Stimulated activated CD4-positive, alpha-beta T cell treated with anti-CD3 and anti-CD28 coated beads, Interleukin-15, amount 100 ng/mL, for 24 hours (primary cell): ENCODE measurements at places on chromosomes 1 and 21.
A peak's percentile ranks its signal among the peaks of the same experiment; 100 is the strongest.

- peak; percentile 55 for DNase-seq
Measured at GRCh38 chr1:214439352-214440119, 111.9 kb downstream of the PTPN14 start.

- DNase-seq: no peak
Measured at GRCh38 chr1:105427543-105427942, 1628.9 kb upstream of the PRMT6 start.

- no peak for DNase-seq
Measured at GRCh38 chr1:33927721-33928120, 63.8 kb downstream of the HMGB4 start.

GRCh38 chr1:160354388-160354985, 11.3 kb downstream of the NCSTN start:
- DNase-seq: peak; percentile 25

- no peak for DNase-seq
Measured at GRCh38 chr1:45769261-45769932, 18.9 kb upstream of the IPP start.

DNA sequence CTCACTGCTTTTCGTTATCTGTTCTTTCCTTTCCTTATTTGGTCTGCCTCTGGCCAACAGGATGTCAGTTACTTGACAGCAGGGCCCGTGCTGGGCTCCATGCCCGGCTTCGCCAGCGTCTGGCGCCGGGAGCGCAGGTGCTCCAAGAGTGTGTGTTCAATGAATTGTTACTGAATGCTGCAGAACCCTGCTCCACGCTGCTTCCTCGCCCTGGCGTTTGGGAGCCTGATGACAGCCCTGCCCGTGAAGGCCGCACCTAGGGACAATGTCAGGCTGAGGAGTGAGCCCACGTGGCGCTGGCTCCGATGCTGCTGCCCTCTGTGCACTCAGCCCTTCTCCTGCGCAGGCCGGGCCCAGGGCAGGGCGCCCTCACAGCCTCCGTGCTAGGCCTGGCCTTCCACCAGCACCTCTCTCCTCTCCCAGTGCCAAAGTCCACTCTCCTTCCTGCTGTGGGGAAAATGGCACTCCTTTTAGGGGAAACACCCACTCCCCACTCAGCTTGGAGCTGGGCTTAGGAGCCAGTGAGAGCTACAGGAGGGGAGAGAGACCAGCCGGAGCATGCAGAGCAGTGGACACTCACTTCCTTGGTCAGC, 51.4 kb downstream of the ACBD3 start:
- DNase-seq: no peak

GRCh38 chr1:20588634-20589225, at the start of gene CDA:
TSS of gene CDA (plus strand) at chr1:20589097. CDS start at chr1:20589130, 33 bp downstream.
- no peak for DNase-seq

DNA sequence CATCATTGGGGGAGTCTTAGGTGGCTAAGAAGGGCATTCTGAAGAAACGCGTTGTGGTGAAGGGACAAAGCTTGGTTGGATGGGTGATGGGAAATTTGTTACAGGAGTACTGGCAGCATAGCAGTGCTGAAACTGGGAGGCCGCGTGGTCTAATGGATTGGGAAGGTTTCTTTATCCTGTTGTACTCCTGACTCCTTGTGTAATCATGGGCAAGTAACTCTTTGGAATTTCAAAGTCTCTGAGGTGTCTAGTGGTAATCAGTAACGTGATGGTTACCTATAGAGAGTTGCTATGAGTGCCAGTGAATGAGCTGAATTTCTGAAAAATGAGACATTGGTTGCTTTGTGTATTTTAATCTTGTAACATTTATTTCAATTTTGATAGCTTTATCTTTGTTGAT, 18.5 kb downstream of the DONSON start:
- no peak for DNase-seq

- no peak for DNase-seq
Measured at GRCh38 chr1:246705368-246705767, 18.8 kb upstream of the SCCPDH start.

GRCh38 chr1:99979091-99979490, 9.3 kb downstream of the SLC35A3 start:
- DNase-seq: no peak

DNA sequence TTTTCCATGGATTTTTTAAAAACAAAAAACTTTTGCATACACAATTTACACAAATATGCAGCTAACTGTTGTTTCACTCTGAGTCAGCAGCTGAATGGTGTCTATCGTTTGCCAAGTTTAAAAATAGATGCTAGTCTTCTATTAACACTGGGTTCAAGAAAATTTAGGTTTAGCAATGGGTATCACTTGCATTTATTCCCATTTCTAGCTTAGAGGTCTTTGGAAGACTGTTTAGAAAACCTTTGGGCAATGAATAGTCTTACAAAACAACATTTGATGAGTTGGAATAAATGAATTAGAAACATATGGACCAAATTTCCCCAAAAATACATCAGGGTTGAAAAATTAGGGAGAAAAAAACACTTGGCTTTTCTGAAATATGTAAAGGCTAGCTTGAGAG, 165.8 kb downstream of the LYPLAL1 start:
- no peak for DNase-seq

GRCh38 chr21:36257657-36258056, 62.3 kb upstream of the MORC3 start:
- no peak for DNase-seq

- no peak for DNase-seq
Measured at GRCh38 chr1:1061682-1062345, 12.3 kb downstream of the RNF223 start.

DNA sequence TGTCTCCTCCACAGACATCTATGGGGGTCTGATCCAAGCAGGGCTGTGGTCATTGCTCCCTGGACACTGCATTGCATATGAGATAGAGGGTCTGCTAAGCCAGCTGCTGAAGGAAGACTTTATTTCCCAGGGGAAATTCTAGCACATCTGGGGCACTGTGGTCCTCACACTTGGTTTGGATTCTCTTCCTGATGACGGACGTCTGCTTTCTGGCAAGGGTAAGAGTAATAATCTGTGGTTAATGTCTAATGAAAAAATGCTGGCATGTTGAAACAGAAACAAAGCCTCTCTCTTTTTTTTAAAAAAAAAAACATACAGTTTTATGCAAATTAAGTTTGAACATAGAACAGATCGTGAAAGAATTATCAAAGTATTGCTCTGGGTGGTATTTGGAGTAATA, 553.9 kb downstream of the DPYD start:
- DNase-seq: no peak

- DNase-seq: no peak
Measured at GRCh38 chr1:164804366-164804765, 245.4 kb downstream of the PBX1 start.

- DNase-seq: peak; percentile 17
Measured at GRCh38 chr1:236303675-236304074, 21.9 kb upstream of the ERO1B start.

DNA sequence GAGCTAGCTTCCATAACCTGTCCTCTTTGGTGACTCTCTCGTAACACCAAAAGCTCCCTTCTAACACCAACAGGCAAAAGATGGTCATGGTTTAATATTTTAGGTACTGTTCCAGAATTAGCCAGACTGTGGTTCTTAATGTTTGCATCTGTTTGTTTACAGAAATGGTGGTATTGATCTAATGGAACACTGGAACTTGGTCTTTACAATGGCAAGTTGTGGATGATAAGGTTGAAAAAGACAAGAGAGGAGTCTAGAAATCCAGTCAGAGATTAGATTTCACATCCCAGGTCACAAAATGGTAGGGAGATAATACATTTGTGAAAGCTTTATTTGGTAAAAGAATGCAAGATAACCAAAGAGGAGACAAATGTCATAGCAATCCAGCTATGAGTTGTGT, 293.1 kb downstream of the SMYD3 start:
- DNase-seq: no peak

- DNase-seq: no peak
Measured at GRCh38 chr1:99801584-99801983, 35.1 kb upstream of the FRRS1 start.

GRCh38 chr1:67597336-67597735, 87.7 kb upstream of the GADD45A start:
- no peak for DNase-seq

DNA sequence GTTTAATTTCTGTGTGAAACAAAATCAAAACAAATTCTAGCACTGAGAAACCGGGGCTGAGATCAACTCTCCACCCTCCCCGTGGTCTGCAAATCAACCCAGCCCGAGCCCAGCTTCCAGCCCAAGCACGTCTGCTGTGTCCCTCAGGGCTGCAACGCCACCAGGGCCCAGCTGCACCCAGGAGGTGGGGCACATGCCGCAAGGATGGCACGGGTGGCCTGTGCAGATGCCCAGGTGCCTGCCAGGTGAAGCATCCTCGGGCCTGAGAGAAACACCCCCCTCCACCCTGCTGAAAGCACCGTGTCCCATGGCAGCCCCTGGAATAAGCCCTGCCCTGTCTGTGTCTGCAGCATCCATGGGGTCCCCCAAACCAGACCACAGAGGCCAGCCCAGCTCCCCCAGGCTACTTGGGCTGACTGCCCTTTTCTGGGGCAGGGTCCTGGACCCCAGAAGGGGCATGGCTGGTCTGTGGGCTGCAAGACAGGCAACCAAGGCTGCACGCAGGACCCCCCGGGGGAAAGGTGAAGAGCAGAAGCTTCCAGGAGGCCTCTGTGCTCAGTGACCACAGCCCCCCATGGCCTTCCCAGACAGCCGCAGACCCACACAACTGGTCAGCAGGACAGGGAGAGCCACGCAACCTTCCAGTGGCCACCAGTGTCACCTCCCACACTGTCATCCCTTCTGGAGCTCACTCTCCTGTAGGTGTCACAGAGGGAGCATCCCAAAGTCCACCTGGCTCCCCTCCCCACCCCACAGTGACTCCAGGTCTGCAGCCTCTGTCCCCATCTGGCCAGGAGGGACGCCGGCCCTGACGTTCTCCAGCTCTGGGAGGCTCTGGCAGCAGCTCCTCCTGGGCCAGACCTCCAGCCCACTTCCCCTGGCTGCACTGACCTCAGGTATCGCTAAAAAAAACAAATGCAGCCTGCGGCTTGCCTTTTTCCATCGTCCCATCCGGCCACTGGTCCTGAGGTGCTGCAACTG, 7.7 kb downstream of the WNT9A start:
- DNase-seq: no peak

GRCh38 chr1:227887697-227888403, 59.9 kb downstream of the WNT9A start:
- peak; percentile 54 for DNase-seq

DNA sequence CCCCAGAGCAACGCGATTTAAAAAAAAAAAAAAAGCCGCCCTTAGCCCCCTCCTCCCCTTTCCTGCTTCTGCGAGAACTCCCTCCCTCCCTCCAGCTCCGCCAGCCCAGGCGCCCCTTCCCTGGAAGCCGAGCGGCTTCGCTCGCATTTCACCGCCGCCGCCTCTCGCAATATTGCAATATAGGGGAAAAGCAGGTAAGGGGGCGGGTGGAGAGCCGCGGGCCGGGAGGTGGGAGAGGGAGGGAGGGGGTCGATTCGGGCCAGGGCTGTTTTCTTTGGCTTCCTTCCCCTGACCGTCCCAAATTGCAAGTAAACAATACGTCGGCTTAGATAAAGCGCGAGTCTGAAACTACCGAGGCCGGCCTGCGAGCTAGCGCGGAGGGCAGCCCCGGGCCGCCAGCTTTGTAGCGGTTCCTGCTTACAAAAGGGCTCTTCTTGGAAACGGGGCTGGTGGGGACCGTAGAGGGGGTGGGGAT, 408 bp downstream of the LMO4 start:
- peak; percentile 50 for DNase-seq

DNA sequence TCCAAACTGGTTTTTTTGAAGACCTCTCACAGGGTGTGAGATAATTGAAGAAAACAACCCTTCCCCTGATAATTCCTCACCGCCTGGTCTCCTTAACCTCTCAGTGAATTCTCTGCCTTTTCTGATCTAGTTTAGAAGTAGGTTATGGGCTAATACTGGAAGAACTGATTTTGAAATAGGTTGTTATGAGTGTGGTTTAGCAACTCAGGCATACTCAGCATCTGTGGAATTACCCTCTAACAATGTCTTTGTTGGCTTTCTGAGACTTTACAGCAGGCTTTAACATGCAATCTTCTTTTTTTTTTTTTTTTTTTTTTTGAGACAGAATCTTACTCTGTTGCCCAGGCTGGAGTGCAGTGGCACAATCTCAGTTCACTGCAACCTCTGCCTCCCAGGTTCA, 10.3 kb upstream of the PLD5 start:
- no peak for DNase-seq

DNA sequence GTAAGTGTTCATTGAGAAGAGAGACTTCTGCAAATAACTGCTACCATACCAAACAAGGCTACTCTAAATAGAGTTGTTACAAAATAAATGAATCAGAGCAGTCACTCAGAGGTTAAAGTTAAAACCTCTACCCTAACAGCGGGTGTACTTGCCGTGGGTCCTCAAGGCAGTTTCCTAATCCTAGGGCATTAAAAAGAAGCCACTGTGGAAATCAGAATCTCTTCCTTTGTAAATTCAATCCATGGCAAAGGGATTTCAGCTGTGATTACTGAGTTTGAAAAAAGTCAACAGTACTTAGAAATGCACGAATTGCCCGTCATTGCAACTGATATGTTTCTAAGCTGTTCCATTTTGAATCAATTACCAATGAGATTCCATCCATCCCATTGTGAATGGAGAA, 13.5 kb downstream of the TBX15 start:
- DNase-seq: no peak

DNA sequence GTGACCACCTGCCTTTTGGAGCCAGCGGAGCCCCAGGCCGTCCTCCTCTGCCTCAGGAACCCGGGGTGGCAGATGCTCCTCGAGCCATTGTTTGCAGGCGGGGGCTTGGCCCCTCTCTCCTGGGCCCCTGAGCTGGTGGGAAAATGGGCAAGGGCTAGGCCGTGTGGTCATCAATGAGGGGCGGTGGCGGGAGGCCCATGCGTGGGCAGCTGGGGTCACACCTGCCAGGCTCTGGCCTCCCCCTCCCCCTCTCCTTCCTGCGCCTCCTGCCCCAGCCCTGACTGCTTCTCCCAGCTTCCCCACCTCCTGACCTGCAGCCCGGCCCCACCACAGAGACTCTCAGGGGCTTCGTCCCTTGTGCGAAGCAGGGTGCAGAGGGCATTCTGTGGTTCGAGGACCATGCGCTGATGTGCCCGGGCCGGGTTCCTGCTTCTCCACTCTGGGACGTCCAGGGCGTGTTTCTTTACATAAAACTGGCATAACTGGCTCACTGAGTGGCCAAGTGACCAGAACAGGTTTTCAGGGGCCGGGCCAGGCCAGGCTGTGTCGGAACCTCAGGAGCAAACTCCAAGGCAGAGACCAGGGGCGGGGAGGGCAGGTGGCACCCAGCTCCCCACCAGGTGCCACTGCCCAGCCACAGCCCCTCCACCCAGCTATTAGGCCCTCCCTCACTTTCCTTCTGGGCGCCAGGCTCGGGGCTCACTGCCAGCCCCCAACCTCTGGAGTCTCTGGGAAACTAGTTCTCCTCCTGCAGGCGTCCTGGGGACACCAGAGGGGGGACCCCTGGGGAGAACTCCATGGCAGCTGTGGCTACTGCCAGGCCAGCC, 9.3 kb downstream of the SAMD11 start:
- no peak for DNase-seq

DNA sequence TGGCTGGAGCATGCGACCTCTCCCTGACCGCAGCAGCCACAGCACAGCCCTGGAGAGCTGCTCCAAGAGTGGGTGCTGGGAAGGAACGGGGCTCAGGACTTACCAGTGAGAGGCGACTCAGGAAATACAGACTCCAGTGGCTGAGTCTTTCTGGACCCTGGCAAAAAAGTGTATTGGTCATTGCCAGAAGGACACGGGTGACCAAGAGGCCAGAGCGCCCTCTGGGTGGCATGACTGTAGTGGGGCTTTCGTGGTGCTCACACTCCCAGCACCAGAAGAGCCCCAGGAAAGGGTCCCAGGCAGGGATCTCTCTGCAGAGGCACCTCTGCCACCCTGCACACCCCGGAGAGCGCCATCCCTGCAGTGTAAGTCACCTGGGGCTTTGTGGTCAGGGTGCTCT, 8.9 kb upstream of the PRDM16 start:
- DNase-seq: no peak

GRCh38 chr1:2950926-2951305, 70.4 kb upstream of the ACTRT2 start:
- no peak for DNase-seq
